ENCODE measurements at places on chromosomes 11 and 22.

GRCh38 chr11:112525844-112526590 lies 265.4 kb upstream of the PLET1 start:
- no peak for DNase-seq

DNA sequence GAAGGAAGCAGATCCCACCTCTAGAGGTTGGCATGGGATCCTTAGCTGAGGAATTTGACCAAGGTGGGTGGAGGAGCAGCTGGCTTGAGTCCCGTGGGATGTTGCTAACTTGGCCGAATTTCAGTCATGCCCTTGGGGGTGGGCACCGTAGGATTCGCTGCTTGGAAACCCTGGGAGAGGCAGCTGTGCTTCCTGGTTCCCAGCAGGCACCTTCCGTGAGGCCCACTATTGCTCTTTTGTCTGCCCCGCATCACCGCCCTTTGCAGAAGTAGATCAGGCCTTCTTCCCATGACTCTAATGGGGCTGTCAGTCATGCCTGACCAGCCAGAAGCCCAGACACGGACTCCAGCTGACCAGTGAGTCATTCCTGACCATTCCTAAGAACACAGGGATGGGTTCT lies 292.3 kb upstream of the SYN3 start:
- DNase-seq, result no peak

DNA sequence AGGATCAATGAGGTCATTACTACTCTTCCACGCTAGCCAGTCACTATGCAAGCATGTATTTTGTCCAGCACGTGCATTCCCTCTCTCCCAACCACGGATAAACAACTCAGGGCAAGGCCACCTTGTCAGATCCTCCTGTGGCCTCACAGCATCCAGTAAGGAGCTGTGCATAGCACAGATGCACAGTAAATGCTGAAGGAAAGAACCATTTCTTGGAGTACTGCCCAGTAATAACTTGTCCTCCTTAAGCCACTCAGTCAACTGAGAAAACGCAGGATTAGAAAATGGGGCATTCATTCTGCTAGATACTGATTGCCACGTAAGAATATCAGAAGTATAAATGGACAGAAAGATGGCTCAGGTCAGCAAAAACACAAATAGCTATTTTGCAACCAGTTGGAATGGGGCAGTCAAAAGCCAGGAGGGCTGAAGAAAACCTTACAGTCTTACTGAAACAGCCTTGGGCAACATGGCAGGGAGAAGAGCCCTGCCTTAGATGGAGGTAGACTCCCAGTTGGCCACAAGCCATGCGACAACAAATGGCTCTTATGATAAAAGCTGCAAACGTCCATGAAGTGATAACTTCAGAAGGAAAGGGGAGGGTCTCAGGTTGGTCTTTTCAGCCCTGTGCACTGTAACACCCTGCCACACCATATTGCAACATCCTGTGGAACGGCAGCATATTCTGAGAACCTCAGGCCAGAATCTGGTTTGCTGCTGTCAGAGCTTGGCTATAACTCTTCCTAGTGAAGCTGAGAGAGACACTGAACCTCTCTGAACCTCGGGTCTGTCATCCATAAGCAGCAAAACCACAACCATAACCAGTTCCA lies 23.0 kb downstream of the PC start:
- DNase-seq, result peak; percentile 64

DNA sequence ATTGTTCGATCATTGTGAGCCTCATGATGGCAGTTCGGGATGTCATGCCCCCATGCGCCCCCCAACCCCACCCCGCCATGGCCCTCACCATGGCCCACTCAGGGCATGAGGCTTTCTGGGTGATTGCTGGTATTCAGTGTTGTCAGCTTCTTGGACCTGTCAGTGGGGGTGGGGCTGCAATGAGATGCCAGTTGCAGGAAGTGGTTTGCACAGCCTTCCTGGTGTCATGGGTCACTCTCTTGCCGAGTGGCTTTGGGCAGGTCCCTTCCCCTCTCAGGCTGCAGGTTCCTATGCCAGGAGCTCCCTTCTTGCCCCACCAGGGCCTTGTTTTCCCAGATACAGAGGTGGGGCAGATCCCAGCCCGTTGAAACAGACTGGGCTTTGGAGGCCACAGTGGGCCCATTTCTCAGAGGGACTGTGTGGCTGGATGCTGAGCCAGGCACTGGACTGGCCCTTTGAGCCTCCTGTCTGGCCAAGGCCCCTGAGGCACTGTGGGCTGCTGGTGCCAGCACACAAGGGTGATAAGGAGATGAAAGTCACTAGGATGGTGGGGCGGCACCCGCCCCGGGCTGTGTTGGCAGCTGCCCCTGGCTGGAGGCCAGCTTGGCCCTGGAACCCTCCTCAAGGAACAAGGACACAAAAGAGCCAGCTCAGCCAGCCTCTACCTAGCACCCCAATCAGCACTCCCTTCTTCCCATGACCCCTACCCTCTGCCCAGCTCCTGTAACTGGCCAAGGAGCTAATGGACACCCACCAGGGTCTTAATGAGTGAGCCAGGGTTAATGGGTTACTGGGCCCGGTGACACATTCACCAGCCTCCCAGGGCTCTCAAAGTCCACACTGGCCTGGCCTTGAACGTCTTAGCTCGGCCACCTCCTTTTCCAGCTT lies 1.5 kb upstream of the GGT1 start:
- peak; percentile 94 for DNase-seq

- no peak for DNase-seq
Measured at GRCh38 chr11:97516688-97517087, 1126.9 kb downstream of the JRKL start.

DNA sequence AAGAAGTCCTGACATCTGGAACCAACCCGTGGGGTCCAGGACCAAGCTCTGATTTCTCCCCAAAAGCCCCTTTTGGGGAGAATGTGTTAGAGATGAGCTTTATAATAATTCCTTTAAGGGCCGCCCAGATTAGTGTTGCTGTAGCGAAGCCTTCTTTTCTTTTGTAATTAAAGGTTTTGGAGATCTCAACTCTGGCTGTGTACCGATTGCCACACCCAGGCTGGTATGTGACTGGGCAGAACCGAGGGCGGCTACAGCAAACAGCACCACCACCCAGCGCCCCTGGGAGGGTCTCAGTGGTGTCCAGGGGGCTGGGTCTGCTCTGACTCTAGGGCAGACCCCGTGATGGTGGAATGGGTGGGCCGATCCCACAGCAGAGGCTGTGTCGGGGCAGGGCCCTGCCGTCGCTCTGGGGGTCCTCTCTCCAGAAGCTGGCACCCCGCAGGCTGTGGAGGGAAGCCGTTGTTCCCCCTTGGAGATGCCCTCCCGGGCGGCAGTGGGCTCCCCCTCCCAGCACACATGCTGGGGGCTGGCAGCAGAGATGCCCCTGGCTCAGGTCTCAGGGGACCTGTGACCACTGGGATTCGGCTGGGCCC lies 31.0 kb downstream of the TPCN2 start:
- DNase-seq, result no peak

DNA sequence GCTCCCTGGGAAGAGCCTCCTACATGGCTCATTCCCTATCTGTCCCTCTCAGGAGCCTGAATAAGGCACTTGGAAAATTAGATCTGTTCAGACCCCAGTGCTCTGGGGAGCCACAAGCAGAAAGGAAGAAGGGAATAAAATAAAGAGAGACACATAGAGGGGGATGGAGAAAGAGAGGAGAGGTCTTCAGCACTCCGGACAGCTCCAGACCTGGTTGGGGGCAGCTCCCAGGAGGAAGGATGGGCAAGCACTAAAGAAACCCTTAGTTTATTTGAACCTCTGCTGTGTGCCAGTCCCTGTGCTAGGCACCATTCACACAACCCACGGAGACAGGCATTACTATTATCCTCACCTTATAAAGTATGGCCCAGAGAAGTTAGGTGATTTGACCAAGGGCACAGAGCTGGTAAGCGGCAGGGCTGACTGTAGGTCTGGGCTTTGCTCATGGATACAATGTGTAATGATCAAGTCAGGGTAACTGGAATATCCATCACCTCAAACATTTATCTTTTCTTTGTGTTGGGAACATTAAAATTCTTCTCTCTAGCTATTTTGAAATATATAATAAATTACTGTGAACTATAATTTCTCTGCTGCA lies 53.7 kb upstream of the LRRC32 start:
- no peak for DNase-seq

DNA sequence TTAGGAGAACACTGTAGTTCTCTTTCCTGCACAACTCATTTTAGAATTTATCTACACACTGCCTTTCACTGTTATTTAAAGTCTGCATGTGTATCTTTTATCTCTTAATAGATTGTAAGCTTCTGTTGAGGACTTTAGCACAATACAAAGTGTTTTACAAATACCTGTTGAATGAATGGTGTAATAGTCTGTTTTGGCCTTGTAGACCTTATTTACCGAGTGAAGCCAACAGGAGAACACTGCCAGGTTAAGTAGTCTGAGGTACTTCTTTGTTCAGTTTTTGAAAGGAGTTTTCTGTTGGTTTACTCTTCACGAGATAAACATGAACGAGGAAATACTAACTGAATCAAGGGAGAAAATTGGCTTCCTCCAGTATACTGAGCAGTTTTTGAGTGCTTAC lies 31.0 kb downstream of the SIK2 start:
- DNase-seq, result no peak
